ENCODE measurements at places on chromosomes 16 and 17.

DNA sequence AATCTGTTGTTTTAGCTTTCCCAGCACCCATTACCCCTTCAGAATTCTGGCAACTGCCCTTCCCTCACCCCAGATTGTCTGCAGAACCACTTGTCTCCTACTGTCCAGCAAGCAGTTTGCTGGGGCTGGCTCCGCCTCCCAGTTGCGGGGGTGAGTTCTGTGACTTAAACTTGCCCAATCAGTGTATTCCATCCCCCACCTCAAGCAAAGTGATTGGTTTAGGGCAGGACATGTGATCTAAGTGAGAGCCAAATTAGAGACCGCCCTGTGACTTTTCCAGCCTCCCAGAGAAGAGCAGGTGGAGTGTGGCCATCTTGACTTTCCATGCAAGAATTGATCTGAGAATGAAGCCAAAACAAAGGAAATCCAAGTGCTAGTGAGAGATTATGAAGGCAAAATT is 22.7 kb upstream of the SRCIN1 start:
- peak; percentile 27 for DNase-seq

DNA sequence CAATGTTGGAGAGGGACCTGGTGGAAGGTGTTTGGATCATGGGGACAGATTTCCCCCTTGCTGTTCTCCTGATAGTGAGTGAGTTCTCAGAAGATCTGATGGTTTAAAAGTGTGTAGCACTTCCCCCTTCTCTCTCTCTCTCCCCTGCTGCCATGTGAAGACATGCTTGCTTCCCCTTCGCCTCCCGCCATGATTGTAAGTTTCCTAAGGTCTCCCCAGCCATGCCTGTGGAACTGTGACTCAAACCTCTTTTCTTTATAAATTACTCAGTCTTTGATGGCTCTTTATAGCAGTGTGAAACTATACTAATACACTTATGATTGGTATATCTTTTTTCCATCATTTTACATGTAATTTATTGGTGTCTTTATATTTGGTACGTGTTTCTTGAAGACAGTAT is 13.4 kb downstream of the ADGRG5 start:
- no peak for DNase-seq

GRCh38 chr17:53655591-53655990 is 167.1 kb upstream of the KIF2B start:
- DNase-seq, result no peak

DNA sequence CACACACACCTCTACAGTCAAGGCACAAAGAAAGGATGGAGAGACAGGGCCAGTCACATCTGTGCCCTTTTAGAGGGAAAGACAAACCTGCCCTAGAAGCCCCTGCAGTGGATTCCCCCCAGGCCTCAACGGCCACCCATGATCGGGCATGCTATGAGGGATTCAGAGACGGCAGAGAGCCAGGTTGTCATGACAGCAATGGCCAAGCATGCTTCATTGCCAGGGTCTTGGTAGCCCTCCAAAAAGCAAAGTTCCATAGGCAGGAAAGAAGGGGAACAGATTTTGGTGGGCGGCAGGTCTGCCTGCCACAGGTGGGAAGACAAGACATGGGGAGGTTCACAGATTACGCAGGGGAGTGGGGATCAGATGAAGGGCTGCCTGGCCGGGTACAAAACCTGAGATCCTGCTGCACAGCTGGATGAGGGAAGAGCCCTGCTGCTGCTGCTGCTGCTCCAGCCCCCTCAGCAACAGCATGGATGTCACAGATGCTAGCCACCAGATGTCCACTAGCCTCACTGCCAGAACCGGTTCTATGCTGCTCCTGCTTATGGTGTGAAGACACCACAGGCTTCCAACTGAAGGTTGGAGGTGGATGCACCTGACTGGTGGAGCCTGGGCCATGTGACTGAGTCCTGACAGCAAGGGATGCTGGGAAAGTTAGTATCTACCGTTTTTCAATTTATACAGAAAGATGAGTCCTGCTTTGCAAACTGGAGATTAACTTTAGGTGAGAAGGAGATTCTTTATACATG is 17.8 kb downstream of the ACTG1 start:
- DNase-seq, result no peak

- no peak for DNase-seq
Observed at GRCh38 chr17:35548208-35548810, 10.8 kb upstream of the SLFN12L start.

DNA sequence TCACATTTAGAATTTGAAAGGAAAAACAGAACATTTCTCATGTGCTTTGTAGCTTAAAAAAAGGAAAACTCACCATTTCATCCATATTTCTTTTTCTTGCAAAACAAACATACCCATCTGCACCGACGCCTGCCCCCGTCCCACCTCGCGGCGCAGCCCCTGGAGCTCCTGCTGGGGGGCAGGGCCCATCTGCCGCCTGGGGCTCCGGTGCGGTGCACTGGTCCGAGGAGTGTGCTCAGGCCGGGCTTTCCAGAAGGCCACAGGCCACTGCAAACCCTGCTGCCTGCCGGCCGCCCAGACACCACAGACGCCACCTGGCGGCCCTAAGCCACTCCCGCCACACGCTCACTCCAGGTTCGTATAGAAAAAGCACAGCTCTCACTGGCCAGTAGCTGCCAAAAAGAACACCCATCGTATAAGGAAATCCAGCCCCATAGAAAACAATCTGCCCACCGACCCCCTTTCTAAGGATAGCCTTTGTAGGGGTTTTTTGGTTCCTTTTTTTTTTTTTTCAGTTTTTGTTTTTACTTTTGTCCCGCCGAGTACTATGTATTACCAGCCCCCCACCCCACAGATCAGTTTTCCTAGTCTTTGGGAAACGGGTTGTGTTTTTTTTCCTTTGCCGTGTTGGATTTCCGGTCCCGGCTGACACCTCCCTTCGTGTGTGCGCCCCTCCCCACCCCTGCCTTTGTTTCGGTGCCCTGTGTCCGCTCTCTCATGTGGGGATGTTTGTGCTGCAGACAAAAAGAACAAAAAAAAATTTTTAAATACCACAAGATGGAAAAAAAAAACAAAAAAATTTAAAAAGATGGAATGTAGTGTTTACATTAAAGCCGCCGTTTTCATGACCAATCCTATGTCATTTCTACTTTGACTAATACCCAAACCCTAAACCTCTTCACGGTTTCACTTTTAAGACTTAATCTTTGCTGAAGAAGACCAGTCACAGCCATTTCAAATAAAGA is 68.8 kb downstream of the AMFR start:
- DNase-seq, result peak; percentile 89

DNA sequence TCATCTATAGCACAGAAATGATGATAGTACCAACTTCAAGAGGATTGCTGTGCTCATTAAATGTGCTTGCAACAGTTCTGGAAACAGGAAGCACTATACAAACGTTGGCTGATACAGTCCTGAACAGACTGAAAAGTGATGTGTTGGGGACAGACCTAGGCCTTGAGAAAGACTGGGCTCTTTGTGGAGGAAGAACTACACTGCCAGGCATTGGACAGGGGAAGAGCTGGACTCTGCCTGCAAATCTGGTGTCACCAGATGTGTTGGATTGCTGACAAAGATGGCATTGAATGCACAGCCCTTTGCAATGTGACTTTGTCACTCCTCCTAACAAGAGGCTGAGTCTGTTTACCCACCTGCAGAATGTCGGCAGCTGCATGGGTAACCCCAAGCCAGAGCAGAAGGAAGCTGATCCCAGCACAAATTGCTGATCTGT is 12.4 kb upstream of the ST6GALNAC2 start:
- no peak for DNase-seq

DNA sequence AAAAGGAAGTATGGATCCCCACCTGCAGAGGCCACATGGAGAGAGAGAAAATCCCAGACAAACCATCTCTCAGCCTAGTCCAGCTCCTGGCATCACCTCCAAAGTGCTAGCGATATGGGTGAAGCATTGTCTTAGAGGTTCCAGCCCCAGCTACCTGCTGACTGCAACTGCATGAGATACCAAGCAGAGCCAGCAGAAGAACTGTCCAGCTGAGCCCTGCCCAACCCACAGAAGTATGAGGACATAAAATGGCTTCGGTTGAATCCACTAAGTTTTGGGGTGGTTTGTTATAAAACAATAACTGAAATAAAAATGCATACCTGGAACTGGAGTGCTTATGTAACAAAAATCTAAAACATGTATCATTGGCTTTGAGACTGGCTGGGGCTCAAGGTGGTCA is 20.4 kb upstream of the SLFN5 start:
- DNase-seq, result no peak

GRCh38 chr16:10646581-10647263 is 48.0 kb downstream of the TEKT5 start:
- DNase-seq, result peak; percentile 75

DNA sequence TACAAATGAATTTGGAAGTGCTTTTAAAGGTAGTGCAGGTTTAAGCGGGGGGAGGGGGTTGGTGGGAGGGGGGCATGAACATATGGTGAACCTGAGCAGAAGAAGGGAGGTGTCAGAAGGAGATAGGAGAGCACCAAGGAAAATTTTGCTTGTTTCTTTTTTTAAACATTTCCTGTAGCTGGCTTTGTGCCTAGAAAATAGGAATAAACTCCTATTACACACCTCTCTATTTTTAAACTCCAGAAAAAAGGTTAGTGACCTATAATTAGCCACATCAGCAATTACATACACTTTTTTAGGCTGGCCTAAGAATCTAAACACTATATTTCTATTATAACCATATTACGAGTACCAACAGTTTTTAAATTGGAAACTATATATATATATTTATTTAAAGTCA is 159.1 kb downstream of the SKAP1 start:
- DNase-seq, result no peak

GRCh38 chr17:5699814-5700213 is 115.5 kb upstream of the NLRP1 start:
- no peak for DNase-seq

GRCh38 chr17:56744721-56745120 is 89.0 kb downstream of the C17orf67 start:
- DNase-seq, result no peak

DNA sequence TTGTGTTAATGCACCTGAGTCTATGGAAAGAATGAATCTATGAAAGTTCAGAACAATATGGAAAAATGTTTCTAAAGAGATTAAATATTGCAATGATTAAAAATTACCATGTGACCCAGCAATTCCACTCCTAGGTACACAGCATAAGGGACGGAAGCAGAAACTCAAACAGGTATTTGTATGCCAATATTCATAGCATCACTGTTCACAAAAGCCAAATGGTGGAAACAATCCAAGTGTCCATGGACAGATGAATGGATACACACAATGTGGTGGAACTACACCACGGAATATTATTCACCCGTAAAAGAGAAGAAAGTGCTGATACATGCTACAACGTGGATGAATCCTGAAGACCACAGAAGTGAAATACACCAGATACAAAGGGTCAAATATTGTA is 37.7 kb downstream of the VPS53 start:
- DNase-seq, result no peak

All from upper lobe of right lung (tissue), 1 donor.